HCT116 (cell line): ENCODE measurements at places on chromosomes 3 and 15. TPM values are rescaled to one million over a fixed set of nuclear protein-coding genes. Genes with fewer than 3 reads are reported as not detected.
A peak's percentile ranks its signal among the peaks of the same experiment; 100 is the strongest.

DNA sequence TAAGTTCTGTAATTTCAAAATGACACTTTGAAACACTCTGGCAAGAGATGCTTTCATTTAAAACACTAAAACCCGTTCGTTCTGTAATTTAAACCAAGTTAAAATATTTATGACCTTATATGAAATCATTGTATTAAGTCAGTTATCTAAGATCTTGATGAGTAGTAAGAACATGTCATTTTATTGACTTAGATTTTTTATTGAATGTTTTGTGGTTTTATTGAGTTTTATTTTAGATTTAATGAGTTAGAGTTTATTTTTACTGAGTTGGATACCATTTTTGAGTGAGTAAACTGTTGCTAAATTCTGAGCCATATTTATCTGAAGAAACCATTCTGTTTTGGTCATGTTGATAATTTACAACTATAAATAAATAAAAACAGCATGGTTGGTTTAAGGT, 94.3 kb downstream of the PPARG start:
- no peaks in the 10 kb centered on the region for H3K4me1 ChIP-seq
- H3K27me3 ChIP-seq = no peaks in the 10 kb centered on the region
- H3K4me3 ChIP-seq = no peak overlapping the region

DNA sequence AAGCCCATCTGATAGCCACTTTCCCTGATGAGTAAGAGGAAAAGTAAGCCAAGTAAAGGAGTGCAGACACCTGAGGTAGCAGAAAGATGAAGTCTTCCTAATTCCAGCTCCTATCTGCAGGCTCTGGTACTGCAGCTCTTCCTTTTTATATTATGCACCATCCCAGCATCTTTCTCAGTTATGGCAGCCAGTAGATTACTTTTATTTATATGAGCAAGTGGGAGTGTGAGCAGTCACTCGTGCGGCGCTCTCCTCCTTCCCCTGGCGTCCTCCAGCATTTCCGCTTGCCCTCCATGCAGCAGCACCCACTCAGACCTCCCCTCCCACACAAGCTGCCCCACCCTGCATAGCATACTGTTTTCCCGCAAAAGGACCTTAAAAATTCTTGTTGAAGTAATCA, 465.9 kb upstream of the DPPA4 start:
- peak overlapping the region; percentile 37; the same call in 1 of the 2 replicates for H3K27ac ChIP-seq
- DNase-seq = peak; percentile 54
- no peaks in the 10 kb centered on the region for H3K27me3 ChIP-seq

DNA sequence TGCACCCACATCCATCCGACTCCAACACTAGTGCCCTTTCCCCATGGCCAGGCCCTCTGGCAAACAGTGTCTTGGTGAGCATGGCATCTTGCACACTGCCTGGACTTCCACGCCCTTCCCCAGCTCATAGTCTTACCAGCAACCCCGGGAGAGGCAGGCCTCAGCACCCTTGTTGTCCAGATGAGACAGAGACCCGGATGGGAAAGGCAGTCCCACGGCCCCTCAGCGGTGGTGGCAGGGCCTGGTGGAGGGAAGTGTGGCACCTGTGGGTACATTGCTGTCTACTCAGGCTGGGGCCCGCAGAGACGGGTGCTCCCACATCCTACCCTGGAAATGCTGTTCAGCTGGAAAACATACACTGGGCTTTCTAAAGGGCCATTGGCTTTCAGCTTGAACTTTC, 28.4 kb downstream of the HDAC11 start:
- H3K27me3 ChIP-seq = no peaks in the 10 kb centered on the region
- H3K36me3 ChIP-seq = no peaks in the 10 kb centered on the region
- no peak overlapping the region for H3K27ac ChIP-seq
- no peak for DNase-seq

DNA sequence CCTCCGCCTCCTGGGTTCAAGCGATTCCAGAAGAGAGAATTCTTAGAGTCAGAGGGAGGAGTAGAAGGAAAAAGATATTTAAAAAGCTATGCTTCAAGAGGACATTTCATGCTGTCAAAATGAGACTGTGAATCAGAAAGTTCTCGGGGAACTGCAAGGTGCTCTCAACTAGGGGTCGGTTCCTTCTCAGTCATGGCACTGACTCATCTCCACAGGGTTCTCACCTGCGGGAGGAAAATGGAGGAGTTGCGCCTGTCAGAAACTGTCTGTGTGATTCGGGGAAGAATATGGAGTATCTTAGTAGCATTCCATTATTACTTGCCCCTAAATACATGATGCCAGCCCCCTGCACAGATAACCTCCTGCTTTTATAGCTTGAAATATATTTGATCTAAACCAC, 47.4 kb downstream of the APH1B start:
- no peaks in the 10 kb centered on the region for H3K27me3 ChIP-seq
- H3K4me1 ChIP-seq = no peaks in the 10 kb centered on the region
- no peak overlapping the region for H3K4me3 ChIP-seq
- H3K27ac ChIP-seq = no peak overlapping the region

GRCh38 chr15:56184516-56184915, 59.2 kb downstream of the RFX7 start:
- H3K4me1 ChIP-seq = no peaks in the 10 kb centered on the region
- no peaks in the 10 kb centered on the region for H3K36me3 ChIP-seq
- no peak overlapping the region for H3K27ac ChIP-seq
- DNase-seq = no peak

GRCh38 chr3:184333190-184333589, 4.2 kb upstream of the FAM131A start:
- DNase-seq = no peak
- H3K27me3 ChIP-seq = no peaks in the 10 kb centered on the region
- H3K4me1 ChIP-seq = 0 out of 2 replicates have a peak, but pooled peaks cover 2% of the 10 kb centered on the region
- peak overlapping the region; percentile 15; the same call in 1 of the 2 replicates for H3K27ac ChIP-seq

- peaks cover 94% of the 10 kb centered on the region for H3K4me1 ChIP-seq
- H3K36me3 ChIP-seq = no peaks in the 10 kb centered on the region
- H3K4me3 ChIP-seq = no peak overlapping the region
- no peaks in the 10 kb centered on the region for H3K27me3 ChIP-seq
- no peak for DNase-seq
These were observed 125.2 kb upstream of the PHLDB2 start for GRCh38 chr3:111733856-111734255.

GRCh38 chr15:101026656-101027272, 107.6 kb downstream of the LRRK1 start:
- H3K4me3 ChIP-seq = no peak overlapping the region
- no peak for DNase-seq
- H3K36me3 ChIP-seq = 0 out of 2 replicates have a peak, but pooled peaks cover 7% of the 10 kb centered on the region
- no peak overlapping the region for H3K27ac ChIP-seq

DNA sequence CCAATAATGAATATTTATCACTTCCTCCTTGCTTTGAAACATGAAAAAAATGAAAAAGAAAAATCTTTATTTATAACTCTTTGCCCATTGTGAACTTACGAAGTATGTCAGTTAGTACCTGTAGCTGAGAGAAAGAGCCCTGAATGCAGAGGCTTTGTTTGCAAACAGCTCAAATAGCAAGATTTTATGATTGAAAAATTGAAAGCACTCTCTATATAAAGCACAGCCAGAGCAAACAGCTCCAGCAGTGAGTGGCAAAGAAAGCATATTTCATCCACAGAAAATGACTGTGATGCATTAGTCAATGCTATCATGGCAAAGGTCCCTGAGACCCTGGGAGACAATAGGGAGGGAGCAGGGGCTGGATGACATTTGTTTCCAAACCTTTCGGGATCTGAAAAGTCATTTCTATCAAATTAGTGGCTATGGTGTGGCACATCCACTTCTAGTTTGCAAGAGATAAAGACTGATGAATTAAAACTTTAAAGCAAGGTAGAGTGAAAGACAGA, 576.1 kb downstream of the OTOL1 start:
- H3K27ac ChIP-seq = no peak overlapping the region
- H3K36me3 ChIP-seq = no peaks in the 10 kb centered on the region
- no peaks in the 10 kb centered on the region for H3K4me1 ChIP-seq
- no peaks in the 10 kb centered on the region for H3K27me3 ChIP-seq
- no peak for DNase-seq
- H3K4me3 ChIP-seq = no peak overlapping the region

- no peaks in the 10 kb centered on the region for H3K36me3 ChIP-seq
- DNase-seq = no peak
- H3K4me3 ChIP-seq = no peak overlapping the region
- H3K4me1 ChIP-seq = peaks cover 7% of the 10 kb centered on the region; the same call in 1 of the 2 replicates
- H3K27ac ChIP-seq = no peak overlapping the region
- no peaks in the 10 kb centered on the region for H3K27me3 ChIP-seq
These were observed 74.2 kb downstream of the ANKRD28 start for GRCh38 chr3:15723624-15723884.

CHDH gene
- 10.8 TPM for total RNA-seq

CHAC1 gene
- 58.9 TPM for total RNA-seq

LEKR1 gene
- 2.1 TPM for total RNA-seq
